NCI-H1105 (cell line): ENCODE measurements at places on chromosomes 3 and 15.

- no peak for DNase-seq
Observed at GRCh38 chr3:44179246-44179645, 62.4 kb upstream of the TOPAZ1 start.

GRCh38 chr15:84001655-84002054 lies 233.9 kb upstream of the GOLGA6L4 start:
- no peak for DNase-seq

DNA sequence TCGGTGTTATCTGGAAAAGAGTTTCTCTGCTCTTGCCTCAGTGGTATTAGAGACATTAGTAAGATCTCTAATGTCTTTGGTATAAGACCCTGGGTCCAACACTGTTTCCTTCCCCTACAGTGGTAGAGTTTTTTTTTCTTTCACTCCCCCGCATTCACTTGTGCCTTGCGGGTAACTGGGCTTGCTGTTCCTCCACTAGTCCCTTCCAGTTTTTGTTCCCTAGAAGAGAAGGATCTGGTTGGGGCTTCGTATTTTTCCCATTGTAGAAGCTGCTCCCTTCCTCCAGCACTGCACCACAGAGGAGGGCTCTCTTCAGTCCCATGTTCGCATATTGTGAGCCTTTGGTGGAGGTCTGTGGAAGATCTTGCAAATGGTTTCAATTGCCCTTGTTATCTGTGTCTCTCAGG lies 13.7 kb downstream of the CTDSPL2 start:
- DNase-seq: no peak

DNA sequence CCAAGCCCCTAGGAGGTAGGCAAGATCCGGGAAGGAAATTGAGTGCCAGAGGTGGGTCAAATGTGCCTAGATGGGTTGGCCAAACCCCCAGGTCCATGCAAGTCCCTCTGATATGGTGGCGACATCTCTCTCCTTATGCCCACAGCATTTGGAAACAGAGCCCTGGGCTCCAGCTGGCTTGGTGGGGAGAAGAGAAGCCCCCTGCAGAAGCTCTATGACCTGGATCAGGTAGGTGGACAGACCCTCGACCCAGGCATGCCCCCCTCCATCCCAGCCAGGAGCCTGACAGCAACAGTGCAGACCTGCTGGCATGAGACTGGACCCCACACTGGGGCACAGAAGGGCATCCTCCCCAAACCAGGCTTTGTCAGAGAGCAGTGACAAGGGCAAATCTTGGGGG lies 12.2 kb downstream of the CHST13 start:
- no peak for DNase-seq

DNA sequence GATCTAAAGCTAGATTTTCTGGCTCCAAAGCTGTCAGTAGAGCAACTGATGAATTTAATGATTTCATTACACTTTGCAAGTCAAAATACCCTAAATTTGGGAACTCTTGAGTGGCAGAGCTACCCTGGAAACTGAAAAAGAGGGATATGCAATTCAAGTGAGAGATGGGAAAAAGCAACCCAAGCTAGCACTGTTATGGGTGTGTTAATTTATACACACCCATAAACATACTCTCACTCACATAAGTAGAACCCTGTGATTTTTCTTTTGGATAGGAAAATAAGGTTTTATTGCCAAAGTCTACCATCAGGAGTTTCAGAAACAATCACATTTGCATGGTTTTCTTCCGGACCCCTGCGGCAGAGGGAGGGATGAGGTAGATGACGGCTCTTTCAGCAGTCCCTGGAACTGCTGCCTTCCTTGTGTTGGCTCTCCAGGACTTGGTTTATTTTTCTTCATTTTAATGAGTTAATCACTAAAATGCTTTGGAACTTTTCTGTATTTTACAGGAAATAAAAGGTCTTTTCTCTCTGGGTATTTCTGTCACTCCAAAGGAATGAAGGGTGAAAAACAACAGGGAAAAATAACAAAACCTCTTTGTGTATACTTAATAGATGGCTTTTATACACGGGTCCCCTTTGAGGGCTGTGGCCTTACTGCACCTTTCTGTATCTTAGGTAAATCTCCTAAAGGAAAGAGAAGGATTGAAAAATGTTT lies 63.8 kb downstream of the TTC23 start:
- no peak for DNase-seq
